Thoracic aorta (tissue), 2 donors: ENCODE measurements at places on chromosomes 11 and 22. TPM values are rescaled to one million over a fixed set of nuclear protein-coding genes. Genes with fewer than 3 reads are reported as not detected.

YIF1A gene
- 65.4 TPM for total RNA-seq

PDGFB gene
- 10.8 TPM for total RNA-seq

DNA sequence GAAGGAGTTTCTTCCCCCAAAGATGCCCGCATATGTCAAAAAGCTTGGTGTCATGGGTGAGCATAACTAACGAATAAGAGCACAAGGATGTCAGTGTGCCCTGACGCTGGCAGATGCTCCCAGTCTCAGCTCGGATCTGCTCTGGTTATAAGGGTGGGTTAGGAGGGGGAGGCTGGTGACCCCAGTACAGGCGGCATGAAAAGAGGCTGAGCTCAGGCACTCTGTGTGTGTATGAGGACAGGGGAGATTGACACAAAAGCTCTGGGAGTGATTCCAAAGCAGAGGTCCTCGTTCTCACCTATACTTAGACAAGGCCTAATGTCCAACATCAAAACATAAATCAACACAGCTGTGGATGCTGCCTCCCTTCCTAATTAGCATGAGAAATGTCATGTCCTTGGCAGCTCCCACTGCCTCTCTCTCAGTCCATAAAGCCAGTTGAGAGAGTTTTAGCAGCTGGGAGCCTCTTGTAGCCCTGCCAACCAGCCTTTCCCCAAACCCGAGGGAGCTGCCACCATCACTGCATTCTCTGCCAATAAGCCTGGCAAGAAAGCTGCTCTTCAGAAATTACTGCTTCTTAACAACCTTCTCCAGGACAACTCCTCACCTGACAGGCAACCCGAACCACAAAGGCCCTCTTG is 59.8 kb downstream of the SC5D start:
- no peaks in the 10 kb centered on the region for H3K36me3 ChIP-seq
- DNase-seq: no peak
- H3K4me3 ChIP-seq: no peak overlapping the region
- H3K27ac ChIP-seq: no peak overlapping the region
- no peaks in the 10 kb centered on the region for H3K4me1 ChIP-seq

DNA sequence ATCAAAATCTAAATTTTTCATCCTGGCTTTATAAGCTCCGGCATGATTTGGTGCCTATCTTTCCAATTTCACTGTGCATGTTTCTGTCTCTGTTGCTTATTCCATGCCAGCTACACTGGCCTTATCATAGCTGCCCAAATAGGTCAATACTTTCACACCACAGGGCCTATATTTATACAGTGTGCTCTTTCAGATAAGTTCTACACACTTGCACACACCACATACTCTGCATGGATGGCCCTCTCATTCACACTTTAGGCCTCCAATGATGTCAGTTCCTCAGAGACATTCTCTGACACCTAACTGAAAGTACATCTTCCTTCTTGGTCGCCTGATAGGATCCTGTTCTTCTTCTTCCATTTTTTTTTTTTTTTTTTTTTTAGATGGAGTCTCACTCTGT is 7.0 kb downstream of the ALG8 start:
- DNase-seq: no peak
- H3K27ac ChIP-seq: no peak overlapping the region
- H3K4me3 ChIP-seq: no peak overlapping the region
- no peaks in the 10 kb centered on the region for H3K4me1 ChIP-seq
- no peaks in the 10 kb centered on the region for H3K27me3 ChIP-seq

GRCh38 chr11:73317373-73317772 is 9.3 kb downstream of the ARHGEF17 start:
- no peaks in the 10 kb centered on the region for H3K27me3 ChIP-seq
- DNase-seq: peak; percentile 76
- no peaks in the 10 kb centered on the region for H3K36me3 ChIP-seq
- peak overlapping the region; percentile 17 for H3K4me3 ChIP-seq
- peaks cover 95% of the 10 kb centered on the region for H3K4me1 ChIP-seq

- no peak overlapping the region for H3K27ac ChIP-seq
- H3K4me3 ChIP-seq: no peak overlapping the region
- no peaks in the 10 kb centered on the region for H3K27me3 ChIP-seq
- H3K4me1 ChIP-seq: peaks cover 8% of the 10 kb centered on the region
Measured at GRCh38 chr11:66294626-66295620, 3.2 kb downstream of the TMEM151A start.

- peaks cover 13% of the 10 kb centered on the region for H3K36me3 ChIP-seq
- H3K4me3 ChIP-seq: no peak overlapping the region
- peak overlapping the region; percentile 74 for H3K27ac ChIP-seq
- DNase-seq: no peak
Measured at GRCh38 chr11:130476922-130477491, 28.6 kb downstream of the ADAMTS15 start.
